ENCODE measurements at places on chromosomes 3 and 15.

- no peak for DNase-seq
Measured at GRCh38 chr3:41662288-41662687, 299.6 kb downstream of the ULK4 start.

GRCh38 chr3:18127859-18128681, 297.1 kb downstream of the SATB1 start:
- no peak for DNase-seq

DNA sequence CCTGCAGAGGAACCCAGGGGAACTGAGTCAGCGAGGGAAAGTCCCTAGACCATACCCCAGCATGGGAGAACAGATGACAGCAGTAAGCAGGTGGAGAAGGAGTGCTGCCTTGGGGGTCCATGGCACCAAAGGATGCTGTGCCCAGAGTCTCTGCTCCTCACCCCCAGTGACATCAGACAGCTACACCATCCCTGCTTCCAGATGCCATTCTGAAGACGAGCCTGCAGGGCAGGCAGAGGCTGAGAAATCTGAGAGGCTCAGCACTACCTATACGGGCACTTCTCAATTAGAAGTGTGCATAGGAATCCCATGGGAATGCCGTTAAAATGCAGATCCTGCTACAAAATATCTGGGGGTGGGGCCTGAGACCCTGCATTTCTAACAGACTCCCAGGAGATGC, 211.3 kb upstream of the NSMCE3 start:
- DNase-seq: no peak

DNA sequence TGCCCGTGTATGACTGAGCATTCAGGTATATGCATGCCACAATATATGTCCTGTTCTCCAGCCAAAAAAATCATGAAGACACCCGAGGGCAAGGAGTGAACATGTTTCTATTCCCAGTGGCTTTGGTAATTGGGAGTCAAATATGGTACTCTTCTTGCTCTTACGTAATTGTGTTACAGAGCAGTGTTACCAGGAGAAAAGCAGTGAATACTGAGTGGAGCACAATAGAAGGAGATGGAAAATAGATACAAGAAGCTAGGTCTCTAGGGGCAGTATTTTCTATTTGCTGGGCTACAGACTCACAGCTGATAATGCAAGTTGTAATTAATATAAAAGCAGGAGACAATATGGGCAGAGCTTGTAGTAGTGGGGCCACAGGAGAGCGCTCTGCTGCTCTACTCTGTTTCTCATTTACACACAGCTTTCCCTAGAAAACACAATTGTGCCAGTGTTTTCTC, 13.2 kb downstream of the MEIS2 start:
- DNase-seq: no peak

- DNase-seq: no peak
Measured at GRCh38 chr15:66399276-66399675, 12.6 kb downstream of the MAP2K1 start.

- no peak for DNase-seq
Measured at GRCh38 chr15:39250460-39251186, 330.3 kb upstream of the THBS1 start.
